ENCODE measurements at places on chromosomes 5 and 9.

GRCh38 chr5:109611505-109611904 lies 78.2 kb upstream of the MAN2A1 start:
- no peak for DNase-seq

DNA sequence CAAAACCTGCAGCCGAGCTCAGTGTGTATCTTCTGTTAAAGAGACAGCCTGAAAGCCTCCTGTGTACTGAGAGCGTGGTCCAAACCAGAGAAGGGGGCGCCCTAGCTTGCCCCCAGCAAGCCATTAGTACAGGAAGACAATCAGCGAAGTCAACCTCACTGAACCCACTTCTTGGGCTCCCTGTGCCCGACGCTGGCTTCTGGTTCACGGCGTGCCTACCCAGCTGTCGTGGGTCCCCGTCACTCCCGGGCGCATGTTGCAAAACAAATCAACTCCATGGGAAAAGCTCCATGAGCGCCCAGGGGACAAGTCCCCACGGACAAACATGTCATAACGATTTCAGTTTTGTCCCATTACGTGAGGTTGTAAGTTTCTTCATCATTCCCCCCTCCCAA lies 326.9 kb downstream of the SH3GL2 start:
- no peak for DNase-seq

- DNase-seq = no peak
Measured at GRCh38 chr5:160151017-160151416, 31.8 kb upstream of the PWWP2A start.

DNA sequence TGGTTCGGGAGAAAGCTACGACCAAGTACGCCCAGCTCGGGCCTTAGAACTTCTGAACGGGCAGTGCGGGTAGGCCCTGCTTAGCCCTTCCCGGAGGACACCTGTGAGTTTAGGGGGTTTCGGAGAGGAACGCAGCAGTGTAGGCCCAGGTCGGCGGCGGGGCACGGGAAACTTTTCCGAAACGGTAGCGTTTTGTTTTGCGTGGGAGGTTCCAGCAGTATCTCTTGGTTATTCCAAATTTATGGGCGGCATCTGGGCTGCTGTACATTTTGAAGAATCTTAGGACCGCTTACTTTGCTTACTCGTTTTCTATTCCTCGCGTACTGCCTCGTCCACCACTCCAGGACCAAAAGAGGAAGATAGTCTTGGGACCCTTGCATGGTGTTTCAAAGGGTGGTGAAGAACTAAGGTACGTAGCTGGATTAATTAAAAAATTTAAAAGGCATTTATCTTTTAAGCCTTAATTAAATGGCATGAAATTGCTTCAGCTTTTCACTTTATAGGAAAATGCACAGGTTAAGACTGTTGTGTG lies 492 bp downstream of the TENT2 start:
- DNase-seq = no peak

DNA sequence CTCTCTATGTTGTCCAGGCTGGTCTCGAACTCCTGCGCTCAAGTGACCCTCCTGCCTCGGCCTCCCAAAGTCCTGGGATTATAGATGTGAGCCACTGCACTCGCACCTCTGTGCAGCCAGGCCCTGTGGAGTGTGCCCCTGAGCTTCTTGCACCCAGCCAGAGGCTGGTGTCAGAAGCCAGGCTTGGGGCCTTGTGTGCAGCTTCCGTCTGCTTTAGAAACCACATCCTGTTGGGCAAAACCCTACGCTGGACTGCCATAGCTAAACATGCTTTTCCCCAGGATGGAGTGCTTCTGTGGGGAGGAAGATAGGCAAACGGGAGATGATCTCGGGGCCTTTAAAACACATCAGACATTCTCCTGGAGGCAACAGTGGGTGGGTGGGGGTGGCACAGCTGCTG lies 40.1 kb downstream of the PRRT1B start:
- peak; percentile 38 for DNase-seq

GRCh38 chr5:3282841-3283240 lies 312.8 kb upstream of the IRX1 start:
- no peak for DNase-seq

DNA sequence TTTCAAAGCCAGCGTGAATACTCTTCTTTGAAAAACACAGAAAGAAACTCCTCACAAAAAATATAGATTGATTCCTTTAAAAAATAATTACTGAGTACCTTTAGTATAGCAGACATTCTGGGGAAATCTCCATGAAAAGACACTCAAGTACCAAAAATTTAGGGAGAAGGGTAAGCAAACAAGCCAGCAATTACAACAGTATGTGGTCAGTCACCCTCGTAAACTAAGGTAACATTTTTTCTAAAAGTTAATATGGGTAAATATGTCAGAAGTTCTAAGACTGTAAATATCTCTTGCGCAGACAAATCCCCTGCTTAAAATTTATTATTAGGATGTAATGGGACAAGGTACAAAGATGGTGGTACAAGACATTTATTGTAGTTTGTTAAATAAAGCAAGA lies 102.0 kb upstream of the PTGER4 start:
- DNase-seq = no peak

- DNase-seq = no peak
Measured at GRCh38 chr9:94801681-94802080, 75.2 kb downstream of the AOPEP start.

GRCh38 chr9:95516734-95517558 lies at the start of gene PTCH1:
TSS of gene PTCH1 (minus strand) at chr9:95516971.
- DNase-seq = peak; percentile 54

DNA sequence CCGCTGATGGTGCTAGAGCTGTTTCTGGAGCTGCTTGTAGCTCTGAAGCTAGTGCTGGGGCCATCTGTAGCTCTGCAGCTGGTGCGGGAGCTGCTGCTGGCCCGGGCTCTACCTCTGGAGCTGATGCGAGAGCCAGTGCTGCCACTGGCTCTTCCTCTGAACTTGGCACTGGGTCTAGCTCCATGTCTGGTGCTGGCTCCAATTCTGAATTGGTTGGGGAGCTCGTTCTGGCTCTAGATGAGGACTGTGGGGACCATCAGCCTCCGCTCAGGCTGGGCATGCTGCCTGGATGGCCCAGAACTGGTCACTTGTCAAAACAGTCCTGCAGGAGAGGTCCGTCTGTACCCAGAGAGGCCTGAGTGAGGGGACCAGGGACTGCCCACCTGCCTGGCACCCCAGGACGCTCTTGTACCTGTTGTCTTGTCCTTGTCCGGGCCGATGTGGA lies 21.5 kb downstream of the OBP2B start:
- no peak for DNase-seq

GRCh38 chr5:3835811-3836210 lies 240.2 kb downstream of the IRX1 start:
- DNase-seq = no peak

- DNase-seq = peak; percentile 41
Measured at GRCh38 chr9:122816163-122816867, 12.1 kb downstream of the PDCL start.

- DNase-seq = no peak
Measured at GRCh38 chr5:167229751-167230150, 1061.7 kb upstream of the WWC1 start.

- no peak for DNase-seq
Measured at GRCh38 chr5:153445875-153446579, 44.4 kb upstream of the GRIA1 start.

GRCh38 chr5:145976431-145977155 lies 40.2 kb downstream of the SH3RF2 start:
- DNase-seq = no peak

DNA sequence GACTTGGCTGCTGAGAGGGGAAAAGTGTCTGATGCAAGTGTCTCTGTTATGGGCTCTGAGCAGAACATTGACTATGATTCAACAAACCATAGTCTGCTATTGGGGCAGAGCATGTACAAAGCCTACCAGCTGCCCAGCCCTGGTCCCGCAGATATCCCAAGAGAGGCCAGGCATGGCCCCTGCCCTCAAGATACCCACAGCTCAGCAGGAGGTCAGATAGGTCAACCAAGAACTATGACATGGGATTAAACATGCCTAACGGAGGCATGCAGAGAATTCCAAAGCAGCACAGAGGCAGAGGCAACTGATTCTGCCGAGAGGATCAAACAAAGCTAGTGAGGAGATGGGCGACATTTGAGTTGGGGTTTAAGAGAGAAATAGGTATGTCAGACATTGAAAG lies 39.9 kb upstream of the CPLX2 start:
- DNase-seq = no peak

DNA sequence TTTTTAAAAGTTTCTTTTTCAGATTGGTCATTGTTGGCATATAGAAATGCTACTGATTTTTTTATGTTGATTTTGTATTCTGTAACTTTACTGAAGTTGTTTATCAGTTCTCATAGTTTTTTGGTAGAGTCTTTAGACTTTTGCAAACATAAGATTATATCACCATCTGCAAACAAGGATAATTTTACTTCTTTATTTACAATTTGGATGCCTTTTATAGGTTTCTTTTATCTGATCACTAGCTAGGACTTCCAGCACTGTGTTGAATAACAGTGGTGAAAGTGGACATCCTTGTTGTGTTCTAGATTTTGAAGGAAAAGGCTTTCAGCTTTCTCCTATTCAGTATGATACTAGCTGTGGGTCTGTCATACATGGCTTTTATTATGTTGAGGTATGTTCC lies 170.3 kb downstream of the WDR70 start:
- DNase-seq = no peak

- peak; percentile 48 for DNase-seq
Measured at GRCh38 chr9:21761309-21761901, 41.0 kb upstream of the MTAP start.

GRCh38 chr5:43301653-43302091 lies 11.5 kb downstream of the HMGCS1 start:
- DNase-seq = no peak

DNA sequence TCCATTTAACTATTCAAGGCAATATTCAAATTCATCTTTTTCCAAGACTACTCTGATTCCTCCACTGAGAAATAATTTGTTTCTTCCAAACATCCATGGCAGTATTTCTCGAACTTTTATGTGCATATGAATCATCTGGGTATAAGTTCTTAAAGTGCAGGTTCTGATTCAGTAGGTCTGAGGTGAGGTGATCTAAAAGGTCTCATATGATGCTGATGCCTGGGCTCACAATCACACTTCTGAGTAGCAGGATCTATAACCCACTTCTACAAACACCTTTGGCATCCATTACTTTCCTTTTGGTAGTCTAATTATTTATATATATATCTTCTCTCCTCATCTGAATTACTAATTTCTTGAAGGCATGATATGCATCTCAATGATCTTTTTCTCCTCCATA lies 7.2 kb downstream of the ERP44 start:
- no peak for DNase-seq

DNA sequence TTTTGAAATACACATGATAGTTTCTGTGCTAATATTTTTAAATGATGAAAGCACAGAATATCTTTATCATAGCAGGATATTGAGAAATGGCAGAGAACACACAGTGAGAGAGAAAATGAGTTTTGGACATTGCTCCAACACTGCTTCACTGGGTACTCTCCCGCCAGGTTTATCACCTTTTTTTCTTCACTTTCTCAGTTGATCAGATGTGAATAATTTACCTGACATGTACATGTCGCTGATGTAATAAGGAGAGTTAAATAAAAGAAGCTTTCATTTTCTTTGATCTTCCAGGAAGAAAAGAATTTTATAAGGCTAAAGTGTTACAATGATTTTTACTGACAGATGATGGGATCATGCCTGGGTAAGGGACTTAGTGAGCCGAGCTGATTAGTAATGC lies 134.5 kb downstream of the ALDH1A1 start:
- DNase-seq = no peak

GRCh38 chr9:357560-357959 lies 142.9 kb downstream of the DOCK8 start:
- DNase-seq = no peak

- no peak for DNase-seq
Measured at GRCh38 chr9:128732576-128732975, 8.6 kb upstream of the ZDHHC12 start.

- no peak for DNase-seq
Measured at GRCh38 chr9:17863213-17863883, 284.5 kb downstream of the SH3GL2 start.

- no peak for DNase-seq
Measured at GRCh38 chr5:135122797-135123196, 88.8 kb upstream of the PITX1 start.

- no peak for DNase-seq
Measured at GRCh38 chr5:141976176-141976575, 7.3 kb downstream of the RNF14 start.

- no peak for DNase-seq
Measured at GRCh38 chr5:72313141-72313540, 6.9 kb downstream of the MRPS27 start.

- DNase-seq = no peak
Measured at GRCh38 chr5:61631438-61631941, 299.4 kb downstream of the ZSWIM6 start.

- no peak for DNase-seq
Measured at GRCh38 chr9:124739360-124739759, 31.8 kb downstream of the NR6A1 start.

DNA sequence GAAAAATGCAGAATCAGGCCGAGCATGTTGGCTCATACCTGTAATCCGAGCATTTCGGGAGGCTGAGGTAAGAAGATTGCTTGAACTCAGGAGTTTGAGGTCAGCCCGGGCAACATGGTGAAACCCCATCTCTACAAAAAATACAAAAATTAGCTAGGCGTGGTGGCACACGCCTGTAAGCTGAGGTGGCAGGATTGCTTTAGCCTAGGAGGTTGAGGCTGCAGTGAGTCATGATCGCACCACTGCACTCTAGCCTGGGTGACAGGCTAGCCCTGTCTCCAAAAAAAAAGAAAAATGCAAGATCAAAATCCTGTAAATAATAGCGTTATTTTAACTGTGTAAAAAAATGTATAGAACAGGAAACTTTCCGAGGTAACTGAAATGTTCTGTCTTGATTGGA lies 39.4 kb downstream of the RNF44 start:
- no peak for DNase-seq

- no peak for DNase-seq
Measured at GRCh38 chr5:170821257-170821800, 37.8 kb downstream of the GABRP start.

DNA sequence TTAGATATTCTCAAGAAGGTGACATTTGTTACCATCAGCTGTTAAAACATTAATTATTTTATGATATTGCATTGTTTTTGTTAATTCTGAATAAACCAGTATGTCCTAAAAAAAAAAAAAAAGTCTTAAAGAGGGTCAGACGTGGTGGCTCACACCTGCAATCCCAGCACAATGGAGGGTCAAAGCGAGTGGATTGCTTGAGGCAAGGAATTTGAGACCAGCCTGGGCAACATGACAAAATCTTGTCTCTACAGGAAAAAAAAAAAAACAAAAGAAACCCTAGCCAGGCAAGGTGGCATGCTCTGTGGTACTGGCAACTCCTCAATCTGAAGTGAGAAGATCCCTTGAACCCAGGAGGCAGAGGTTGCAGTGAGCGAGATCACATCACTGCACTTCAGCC lies 46.8 kb downstream of the CYLC2 start:
- DNase-seq = no peak

DNA sequence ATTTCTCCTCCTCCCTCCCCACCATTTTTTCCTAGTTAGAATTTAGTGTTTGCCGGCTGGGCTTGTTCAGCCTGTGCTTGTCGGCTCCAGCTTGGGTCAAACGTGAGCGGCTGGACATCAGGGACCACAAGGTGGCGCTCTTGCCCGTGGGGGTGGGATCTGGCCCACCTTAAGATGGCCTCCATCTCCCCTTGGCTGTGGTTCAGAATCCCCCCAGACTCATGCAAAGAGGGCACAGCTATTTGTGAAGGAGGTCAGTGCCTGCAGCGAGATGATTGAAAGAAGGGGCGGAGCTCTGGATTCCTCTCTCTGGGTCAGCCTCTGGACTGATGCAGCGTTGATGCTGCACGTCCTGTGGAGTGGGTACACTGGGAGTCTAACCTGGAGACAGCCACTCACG lies 283.3 kb upstream of the TUT7 start:
- DNase-seq = no peak

GRCh38 chr9:79977074-79977435 lies 405.3 kb downstream of the TLE4 start:
- no peak for DNase-seq

GRCh38 chr5:54446379-54446732 lies 9.1 kb upstream of the HSPB3 start:
- no peak for DNase-seq

Data from stimulated activated CD4-positive, alpha-beta T cell treated with anti-CD3 and anti-CD28 coated beads, Interleukin-4, amount 100 ng/mL, for 24 hours (primary cell).